ENCODE measurements at places on chromosomes 4 and X.
A peak's percentile ranks its signal among the peaks of the same experiment; 100 is the strongest.

DNA sequence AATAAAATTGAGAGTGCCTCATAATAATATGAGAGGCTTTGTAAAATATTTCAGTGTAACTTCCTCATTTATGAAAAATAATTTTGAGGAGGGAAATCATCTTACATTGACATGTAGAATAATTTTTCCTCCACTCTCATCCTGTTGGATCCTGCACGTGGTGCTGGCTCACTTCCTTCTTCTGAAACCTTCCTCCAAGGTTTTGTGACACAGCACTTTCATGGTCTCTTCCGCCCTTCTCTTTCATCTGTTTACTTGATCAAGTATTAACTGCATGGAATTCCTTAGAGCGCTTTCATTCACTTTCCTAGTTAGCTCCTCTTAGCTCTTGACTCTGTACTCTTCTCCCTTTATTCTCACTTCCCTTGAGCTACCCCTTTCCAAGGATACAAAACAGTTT is 246.5 kb downstream of the RAPGEF2 start:
- DNase-seq, result no peak

DNA sequence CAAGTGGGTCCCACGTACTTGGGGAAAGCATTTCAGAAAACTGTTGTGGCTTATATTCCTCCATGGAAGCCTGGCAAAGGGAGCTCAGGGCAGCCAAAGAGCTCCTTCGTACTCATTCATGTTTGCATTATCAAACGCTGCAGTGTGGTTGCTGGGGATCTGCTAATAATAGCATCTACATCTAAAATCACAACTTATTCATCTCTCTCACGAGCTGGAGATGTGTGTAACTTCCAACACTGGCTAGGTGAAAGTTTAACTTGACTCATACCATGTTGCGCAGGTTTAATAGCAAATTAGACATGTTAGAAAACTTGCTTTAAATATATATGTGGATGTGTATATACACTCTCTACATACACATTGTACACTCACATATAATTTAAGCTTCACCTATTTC is 415.1 kb downstream of the AFF2 start:
- no peak for DNase-seq

DNA sequence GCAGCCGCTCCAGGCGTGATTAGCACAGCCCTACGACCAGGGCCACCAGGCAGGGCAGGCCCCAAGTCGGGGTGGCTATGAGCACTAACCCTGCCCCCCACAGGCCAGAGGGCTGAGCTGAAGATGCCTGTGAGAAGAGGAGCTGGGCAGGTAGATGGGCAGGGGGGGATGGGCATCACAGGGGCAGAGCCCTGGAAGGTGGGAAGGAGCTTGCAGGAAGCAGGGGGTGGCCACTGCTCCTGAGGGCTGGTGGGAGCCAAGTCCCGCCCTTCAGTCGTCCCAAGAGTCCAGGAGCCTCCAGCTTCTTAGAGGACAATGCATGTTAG is 7.3 kb upstream of the MXD4 start:
- no peak for DNase-seq

DNA sequence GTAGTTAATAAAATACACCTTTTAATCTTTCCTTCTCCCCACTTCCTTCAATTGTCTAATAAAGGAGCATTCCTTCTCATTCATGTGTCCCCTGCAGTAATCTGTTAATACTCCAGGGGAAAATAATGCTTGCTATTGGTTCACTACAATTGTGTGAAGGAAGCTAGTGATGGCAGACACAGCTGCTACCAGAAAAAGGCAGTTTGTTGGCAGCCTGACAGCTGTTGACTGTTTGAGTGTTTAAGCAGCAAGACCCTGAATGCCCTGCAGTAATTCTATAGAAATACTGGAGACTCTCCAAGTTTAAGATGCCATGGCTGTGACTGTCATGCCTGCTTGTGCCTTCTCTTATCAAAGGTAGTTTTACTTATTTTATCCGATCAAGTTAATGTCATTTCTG is 359.5 kb downstream of the C4orf33 start:
- DNase-seq, result no peak

GRCh38 chr4:16844816-16845586 is 53.4 kb downstream of the LDB2 start:
- DNase-seq, result no peak

GRCh38 chr4:148312956-148313490 is 129.2 kb downstream of the NR3C2 start:
- DNase-seq, result no peak

- DNase-seq, result no peak
Measured at GRCh38 chr4:183073838-183074145, 25.3 kb upstream of the WWC2 start.

DNA sequence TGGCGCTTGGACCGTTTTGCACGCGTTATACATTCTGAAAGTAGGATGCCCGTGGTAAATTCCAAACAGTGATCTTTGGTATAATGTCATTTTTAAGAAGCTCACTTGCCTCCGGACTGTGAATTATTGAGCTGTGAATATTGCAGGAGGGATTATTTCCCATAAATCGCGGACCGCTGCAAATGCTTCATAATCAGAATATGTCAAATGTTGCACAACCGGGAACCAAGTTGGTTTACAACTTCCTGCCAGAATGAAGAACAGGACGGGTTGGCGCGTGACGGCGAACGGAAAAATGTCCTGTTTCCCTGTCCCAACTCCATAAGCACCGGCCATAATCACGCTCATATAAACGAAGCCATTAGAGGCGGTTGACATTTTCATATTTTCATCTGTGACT is 67.6 kb downstream of the SHOX start:
- no peak for DNase-seq

DNA sequence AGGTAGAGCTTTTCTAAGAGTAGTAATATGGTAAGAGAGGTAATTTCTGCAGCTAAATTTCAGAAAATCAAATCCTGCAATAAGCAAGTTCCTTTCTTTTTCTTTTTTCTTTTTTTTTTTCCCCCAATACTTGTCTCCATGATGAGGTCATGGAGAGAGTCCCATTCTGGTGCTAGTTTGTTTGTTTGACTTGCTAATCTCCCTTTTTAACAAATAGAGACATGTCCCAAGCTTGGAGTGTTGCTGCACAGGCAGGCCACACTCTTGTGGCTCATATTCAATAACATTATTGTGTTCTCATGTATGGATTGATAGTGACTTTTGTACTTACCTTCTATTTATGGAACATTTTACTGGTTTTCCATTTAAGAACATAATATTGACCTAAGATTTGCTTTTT is 25.5 kb downstream of the PTPN13 start:
- no peak for DNase-seq

DNA sequence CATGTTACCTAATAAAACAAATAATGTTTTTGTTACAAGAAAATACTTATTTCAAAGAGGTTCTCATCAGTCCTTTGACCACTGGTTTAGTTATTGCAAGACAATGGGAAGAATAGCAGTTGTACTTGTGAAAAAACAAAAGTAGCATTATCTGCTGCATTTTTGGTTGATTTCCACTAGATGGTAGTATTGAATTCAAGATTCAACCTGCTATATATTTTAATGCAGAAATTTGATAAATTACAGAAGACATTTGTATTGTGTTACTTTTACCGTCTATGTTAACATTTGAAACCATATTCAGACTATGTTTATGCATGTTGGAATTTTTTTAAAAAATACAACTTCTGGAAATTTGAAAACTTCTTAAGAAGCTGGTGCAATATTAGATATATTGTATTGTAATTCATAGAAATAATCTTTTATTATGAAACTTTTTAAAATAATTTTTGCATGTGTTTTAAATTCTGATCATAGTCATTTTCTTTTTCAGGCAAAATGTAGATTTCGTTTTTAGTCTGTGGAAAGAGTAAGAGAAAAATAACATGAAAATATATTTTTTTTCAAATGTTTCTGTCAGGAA is 56.4 kb downstream of the SPCS3 start:
- no peak for DNase-seq

DNA sequence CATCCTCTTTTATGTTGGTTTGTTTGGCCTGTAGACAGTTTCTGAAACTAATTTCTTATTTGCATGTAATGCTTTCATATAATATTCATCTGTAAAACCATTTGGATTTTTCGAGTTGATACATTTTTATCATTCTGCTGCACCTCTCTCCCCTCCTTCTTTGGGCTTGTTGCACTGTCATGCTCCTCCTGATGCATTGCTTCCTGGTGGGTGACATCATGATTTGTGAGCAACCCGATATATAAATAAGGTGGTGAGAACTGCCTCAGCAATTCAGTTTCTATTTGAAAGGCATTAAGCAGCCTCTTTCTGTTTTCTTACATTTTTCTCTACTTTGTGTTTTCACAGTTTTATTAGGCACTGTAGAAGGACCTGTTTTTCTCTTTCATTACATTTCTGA is 515.7 kb downstream of the RPA4 start:
- no peak for DNase-seq

DNA sequence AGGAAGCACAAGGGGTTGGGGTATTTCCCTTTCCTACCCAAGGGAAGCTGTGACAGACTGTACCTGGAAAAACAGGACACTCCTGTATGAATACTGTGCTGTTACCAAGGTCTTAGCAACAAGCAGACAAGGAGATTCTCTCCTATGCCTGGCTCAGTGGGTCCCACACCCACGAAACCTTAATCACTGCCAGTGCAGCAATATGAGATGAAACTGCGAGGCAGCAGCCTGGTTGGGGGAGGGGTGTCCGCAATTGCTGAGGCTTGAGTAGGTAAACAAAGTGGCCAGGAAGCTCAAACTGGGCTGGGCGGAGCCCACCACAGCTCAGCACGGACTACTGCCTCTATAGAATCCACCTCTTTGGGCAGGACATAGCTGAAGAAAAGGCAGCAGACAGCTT is 197.7 kb downstream of the INPP4B start:
- no peak for DNase-seq

- DNase-seq, result no peak
Measured at GRCh38 chr4:154868414-154869194, 87.5 kb downstream of the RBM46 start.

DNA sequence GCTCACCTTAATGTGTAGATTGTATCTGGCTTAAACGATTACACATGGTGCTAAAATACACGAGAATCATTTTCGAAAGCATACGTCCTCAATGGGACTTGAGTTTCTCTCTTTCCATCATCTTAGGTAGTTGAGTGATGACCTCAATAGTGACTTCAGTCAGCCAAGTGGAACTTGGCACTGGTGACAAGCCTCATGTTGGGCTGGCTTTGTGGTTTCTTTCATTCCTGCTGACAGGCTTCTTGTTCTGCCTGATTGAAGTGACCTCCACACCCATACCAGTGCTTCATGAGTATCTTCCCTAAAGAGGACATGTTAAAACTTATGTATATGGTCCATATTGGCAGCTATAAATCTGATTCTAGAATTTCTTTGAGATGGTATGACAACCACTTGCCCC is 159.1 kb upstream of the WDR1 start:
- DNase-seq, result no peak

GRCh38 chr4:147288512-147288911 is 192.4 kb upstream of the EDNRA start:
- DNase-seq, result no peak

- DNase-seq, result no peak
Measured at GRCh38 chr4:25346913-25347312, 30.1 kb upstream of the ANAPC4 start.

- no peak for DNase-seq
Measured at GRCh38 chr4:81471298-81471587, 464 bp downstream of the RASGEF1B start.

DNA sequence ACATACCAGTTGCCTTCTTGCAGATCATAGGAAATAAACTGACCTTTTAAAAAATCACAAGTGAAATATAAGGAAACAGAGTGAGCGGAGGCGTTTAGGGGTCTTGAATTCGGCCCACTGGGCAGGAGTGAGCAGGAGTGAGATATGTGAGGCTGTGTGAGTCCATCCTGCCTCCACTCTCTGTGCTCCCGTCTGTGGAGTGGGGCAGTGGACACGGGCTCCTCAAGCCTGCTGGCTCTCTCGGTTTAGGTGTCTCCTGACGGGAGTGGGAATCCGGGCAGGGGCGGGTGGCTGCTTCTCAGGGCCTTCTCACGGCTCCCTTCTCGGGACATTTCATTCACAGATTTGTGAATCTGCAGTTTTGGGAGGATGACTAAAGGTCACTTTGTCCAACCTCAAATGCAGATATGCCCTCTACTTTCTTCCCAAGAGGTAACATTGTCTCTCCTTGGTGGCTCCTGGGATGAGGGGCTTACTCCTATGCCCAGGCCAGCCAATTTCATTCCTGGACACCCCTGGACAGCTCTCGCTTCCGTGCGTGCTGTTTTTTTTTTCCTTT is 27.6 kb downstream of the CYTL1 start:
- DNase-seq, result peak; percentile 63

DNA sequence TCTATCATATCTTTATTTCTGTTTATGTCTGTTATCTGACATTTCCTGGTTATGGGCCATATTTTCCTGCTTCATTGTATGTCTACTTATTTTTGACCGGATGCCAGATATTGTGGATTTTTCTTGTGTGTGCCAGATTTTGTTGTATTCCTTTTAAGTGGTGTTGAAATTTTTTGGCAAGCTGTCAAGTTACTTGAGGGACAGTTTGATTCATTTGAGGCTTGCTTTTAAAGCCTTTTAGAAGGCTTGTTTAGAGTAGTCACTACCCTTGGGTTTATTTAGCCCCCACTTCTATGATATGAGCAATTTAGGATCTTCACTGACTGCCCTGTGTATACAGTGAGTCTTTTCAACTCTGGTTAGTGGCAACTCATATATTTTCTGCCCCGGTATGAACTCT is 29.2 kb upstream of the NPY2R start:
- DNase-seq, result no peak

- no peak for DNase-seq
Measured at GRCh38 chr4:89049853-89050252, 7.1 kb downstream of the FAM13A start.

- DNase-seq, result no peak
Measured at GRCh38 chr4:40134206-40134917, 62.5 kb upstream of the RHOH start.

DNA sequence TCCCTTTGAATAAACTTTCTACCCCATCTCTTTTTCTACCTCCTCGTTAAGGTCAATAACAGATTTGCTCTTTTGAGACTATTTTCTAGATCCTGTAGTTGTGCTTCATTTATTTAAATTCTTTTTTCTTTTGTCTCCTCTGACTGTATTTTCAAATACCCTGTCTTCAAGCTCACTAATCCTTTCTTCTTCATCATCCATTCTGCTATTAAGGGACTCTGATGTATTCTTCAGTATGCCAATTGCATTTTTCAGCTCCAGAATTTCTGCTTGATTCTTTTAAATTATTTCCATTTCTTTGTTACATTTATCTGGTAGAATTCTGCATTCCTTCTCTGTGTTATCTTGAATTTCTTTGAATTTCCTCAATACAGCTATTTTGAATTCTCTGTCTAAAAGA is 36.0 kb upstream of the ARMCX4 start:
- no peak for DNase-seq

GRCh38 chr4:4855301-4856070 is 4.0 kb upstream of the MSX1 start:
- no peak for DNase-seq

GRCh38 chr4:38752372-38752940 is 30.3 kb downstream of the TLR10 start:
- DNase-seq, result no peak

GRCh38 chr4:10577508-10578426 is 106.8 kb downstream of the CLNK start:
- DNase-seq, result no peak

GRCh38 chr4:101695176-101695575 is 95.4 kb upstream of the BANK1 start:
- DNase-seq, result no peak

GRCh38 chrX:123330229-123330942 is 146.3 kb downstream of the GRIA3 start:
- no peak for DNase-seq
